Right lung (tissue), 10 donors: ENCODE measurements at places on chromosomes 12 and 14. TPM values are rescaled to one million over a fixed set of nuclear protein-coding genes. Genes with fewer than 3 reads are reported as not detected.

- DNase-seq = no peak
Observed at GRCh38 chr12:93706824-93707223, 29.6 kb downstream of the CRADD start.

SYNDIG1L gene
- polyA plus RNA-seq = 0.40 TPM

PTPRQ gene
- polyA plus RNA-seq = 5.6 TPM

AICDA gene
- not detected for polyA plus RNA-seq

DNA sequence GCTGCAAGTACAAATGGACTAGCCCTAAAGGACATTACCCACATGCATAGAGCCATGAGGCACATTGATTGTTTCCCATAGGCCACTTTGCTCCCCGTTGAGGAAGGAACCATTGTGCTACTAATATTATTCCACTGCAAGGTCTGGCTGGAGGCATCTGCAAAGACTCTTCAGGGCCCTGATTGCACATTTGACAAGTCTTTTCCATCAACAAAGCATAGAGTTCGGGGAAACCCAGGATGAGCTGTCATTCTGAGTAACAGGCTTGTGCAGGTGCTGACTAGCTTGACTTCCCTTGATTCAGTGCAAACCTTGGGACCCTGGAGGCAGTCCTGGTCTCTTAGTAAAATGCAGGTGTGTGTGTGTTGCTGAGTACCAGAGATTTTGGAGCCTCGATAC is 73.8 kb downstream of the SUSD6 start:
- no peak for DNase-seq

RPL10L gene
- polyA plus RNA-seq = not detected

- DNase-seq = no peak
Observed at GRCh38 chr12:132327336-132328171, 1.8 kb downstream of the GALNT9 start.

HOXC6 gene
- polyA plus RNA-seq = 2.4 TPM

RITA1 gene
- polyA plus RNA-seq = 12.0 TPM

DNA sequence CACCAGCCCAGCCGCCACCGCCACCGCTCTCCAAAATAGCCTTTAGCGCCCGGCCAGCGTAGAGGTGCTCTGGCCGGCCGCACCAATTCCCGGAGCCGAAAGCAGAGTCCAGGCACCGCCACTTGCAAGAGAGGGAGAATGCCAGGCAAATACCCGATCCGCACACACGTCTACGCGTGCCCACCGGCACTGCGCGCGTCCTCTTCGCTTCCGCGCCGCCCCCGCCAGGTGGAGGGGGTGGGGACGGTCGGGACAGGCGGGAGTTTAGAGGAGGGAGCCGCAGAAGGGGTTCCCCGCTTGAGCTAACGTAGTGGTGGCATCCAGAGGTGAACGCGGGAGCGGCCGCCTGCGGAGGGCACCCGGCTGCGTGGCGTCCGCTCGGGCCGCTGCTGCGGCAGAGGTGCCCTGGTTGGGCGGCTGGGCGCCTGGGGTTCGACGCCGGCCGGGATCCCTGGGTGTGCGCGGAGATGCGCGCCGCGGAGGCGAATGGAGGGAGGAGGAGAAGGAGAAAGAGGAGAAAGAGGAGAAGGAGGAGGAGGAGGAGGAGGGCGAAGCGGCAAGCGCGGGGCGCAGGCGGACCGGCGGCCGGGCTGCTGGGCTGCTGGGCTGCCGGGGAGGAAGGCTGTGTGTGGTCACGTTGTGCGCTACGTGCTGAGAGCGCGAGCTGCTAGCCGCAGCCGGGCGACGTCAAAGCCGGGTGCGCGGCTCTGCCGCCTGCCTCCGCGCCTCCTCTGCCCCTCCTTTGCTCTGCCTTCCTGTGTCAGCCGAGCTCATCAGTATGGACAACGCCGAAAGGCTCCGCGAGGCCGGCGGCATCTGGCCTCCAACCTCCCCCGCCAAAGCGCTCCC is at the start of gene MDGA2:
Gene MDGA2 (minus strand): TSS at position 140 of the 849 bp plus-strand sequence.
- DNase-seq = peak; percentile 17

MYF6 gene
- polyA plus RNA-seq = 0.40 TPM

DNA sequence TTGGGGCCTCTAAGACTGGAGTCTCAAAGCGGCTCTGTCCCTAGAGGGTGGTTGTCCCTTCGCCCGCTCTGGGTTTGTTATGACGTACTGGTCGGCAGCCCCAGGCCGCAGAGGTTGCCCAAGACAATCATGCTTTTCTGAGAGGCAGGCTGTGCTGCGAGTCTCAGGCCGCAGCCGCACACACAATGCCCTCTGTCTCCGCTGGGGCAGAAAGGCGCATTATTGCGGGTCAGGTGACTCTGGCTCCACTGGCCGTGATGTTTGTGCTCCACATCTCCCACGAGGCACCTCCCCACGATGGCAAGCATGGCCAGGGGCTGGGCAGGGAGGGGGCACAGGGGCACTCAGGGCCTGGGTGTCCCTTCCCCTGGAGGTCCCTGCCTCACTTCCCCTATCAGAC is 21.0 kb upstream of the PLEKHG3 start:
- no peak for DNase-seq

DNA sequence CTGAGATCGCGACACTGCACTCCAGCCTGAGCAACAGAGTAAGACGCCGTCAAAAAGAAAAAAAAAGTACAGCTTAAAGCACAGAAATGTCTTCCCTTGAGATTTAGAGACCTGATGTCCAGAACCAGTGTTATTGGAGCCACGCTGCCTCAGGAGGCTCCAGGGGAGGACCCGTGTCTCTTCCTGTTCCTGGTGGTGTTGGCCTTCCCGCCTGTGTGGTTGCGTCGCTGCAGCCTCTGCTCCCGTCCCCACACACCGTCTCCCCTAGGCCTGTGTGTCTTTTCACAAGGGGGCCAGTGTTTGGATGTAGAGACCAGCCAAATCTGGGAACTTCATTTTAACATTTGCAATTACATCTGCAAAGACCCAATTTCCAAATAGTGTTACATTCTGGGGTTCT is 8.6 kb upstream of the FBRSL1 start:
- no peak for DNase-seq

- no peak for DNase-seq
Observed at GRCh38 chr12:75954041-75954440, 77.5 kb downstream of the PHLDA1 start.
